KBM-7 (cell line): ENCODE measurements at places on chromosomes 16 and 17.

DNA sequence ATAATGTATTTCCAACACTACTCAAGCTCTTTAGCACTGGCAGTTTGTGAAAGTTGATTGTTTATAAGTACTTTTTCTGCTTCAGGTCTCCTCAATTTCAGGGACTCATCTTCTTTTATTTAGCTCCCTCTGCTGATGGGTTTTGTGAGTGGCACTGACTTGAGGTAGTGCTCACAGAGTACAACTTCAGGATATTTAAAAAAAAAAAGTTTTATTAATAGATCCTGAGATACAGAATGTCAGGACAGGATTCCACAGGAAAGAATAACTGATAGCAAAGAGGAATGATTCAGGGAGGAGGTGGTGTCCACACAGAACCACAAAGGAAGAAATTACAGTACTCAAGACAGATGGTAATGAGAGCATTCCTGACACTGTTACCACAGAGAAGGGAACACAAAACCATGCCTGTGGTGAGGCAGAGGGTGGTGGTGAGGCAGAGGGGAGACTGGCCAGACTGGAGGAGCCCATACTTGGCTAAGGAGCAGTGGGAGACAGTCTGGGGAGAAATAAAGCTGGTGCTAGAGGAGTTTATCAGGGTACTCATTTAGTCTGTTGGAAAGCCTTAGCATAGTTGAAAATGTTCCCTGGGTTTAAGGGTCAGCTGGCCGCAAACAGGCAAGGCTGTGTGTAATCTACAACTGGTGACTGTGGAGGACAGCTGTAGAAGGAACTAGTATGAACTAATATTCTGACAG, 63.7 kb downstream of the SPAG9 start:
- DNase-seq: peak; percentile 69

DNA sequence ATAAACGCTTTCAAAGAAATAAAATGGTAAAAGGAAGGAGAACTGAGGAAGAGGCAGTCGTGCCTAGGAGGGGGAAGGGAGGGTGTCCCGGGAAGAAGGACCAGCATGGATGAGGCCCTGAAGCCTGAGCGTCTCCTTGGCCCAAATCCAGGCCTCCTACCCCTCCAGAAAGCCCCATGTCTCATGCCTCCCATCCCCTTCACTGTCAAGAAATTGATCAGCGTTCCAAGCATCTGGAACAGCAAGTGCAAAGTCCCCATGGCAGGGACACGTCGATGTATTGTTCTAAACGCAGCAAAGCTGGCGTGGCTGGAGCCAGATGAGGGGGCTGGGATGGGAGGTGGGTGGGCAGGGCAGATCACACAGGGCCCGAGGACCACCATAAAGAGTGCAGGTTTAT, 22.6 kb downstream of the SEC14L5 start:
- DNase-seq: no peak

GRCh38 chr16:88298181-88298832, 84.5 kb upstream of the ZNF469 start:
- DNase-seq: no peak

- no peak for DNase-seq
Measured at GRCh38 chr17:76948726-76949342, 80.6 kb downstream of the MGAT5B start.

GRCh38 chr16:84220851-84221250, 19.0 kb downstream of the KCNG4 start:
- no peak for DNase-seq

DNA sequence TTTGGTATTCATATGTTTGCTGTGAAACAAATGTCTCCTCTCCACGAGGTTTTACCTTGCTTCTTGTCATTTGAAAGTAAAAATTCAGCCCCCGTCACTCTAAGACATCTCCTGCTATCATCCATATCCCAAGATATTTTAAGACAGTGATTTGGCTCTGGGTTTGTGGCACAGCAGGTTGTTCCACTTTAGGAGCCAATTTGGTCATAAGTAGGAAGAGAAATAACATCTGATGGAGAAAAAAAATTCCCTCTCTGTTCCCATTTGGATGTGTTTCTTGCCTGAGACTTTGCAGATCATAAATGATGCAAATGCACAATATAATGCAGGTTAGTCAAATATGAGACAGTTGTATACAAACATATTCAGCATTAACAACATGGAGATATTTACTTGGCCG, 309.5 kb downstream of the CDH8 start:
- no peak for DNase-seq
